Cortex of kidney (tissue), 1 donor: ENCODE measurements at places on chromosomes 7 and 10.

DNA sequence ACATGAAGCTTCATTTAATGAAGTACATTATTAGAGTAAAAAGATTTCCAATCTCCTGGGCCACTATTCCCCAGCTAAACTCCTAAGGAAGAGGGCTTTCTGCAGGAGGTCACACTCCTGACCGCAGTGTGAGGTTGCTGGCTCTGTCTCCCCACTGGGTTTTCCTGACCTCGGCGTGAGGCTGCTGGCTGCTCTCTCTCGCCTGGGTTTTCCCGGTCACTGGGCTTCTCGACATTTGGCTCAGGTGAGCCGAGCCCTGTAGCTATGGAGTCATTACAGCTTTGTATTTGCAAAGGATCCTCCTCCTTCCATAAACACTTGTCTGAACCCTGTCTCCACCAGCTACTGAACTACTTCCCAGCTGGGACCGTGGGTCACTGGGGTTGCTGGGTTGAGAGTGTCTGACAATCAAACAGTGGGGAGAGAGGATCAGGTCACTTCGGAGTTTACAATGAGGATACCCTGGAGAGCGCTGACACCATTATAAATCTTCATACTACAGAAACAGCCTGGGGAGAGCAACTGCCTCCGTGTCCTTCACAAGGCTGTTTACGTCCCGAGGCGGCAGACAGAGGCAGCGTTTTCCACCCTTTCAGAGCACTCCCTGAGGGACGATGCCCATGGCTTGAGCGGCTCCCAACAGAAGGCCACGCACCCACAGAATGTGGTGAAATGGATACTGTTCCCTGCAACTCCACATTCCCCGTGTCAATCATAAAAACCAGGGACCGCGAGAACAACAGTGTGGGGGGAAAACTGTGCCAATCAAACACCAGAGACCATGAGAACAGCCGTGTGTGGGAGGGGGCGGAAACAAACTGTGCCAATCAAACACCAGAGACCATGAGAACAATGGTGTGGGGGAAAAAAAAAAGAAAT lies 226.2 kb downstream of the ZMYND11 start:
- no peak for DNase-seq

- DNase-seq = no peak
Measured at GRCh38 chr7:24501443-24502134, 71.7 kb upstream of the PALS2 start.

GRCh38 chr7:91434836-91435235 lies 170.6 kb downstream of the FZD1 start:
- DNase-seq = no peak

- no peak for DNase-seq
Measured at GRCh38 chr10:121469797-121470606, 128.2 kb downstream of the FGFR2 start.

DNA sequence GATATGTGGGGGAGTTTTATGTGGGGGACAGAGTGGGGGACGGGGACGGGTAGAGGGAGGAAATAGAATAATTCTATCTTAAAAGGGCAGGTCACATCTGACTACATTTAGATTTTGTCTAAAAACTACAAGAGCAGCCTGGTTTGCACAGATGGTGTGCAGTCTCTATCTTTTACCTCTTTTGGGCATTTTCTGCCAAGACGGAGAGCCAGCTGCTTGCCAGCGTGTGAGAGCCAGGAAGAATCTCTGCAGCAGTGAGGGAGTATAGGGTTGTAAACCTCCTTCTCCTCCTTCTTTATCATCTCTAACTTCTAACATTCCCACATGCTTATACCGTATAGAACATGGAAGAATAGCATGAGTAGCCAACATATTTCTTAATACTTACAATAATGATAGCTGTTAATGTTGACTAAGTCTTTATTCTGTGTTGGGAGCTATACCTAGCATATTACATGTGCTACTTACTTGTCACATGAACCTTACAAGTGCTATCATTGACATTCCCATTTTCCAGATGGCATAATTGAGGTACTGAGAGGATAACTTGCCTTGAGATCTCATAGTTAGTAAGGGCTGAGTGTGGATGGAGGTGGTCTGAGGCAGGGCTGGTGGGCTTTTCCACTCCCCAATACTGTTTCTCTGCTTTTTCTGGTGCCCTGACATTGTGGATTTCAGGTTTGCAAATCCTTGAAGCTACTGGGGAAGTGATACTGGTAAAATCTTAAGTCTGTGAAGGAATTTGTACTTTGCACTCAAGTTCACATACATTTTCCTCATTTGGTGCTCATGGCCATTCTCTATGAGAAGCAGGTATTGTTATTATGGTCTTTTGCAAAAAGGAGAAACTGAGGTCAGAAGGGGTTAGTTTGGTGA lies 1.1 kb downstream of the ENTPD1 start:
- DNase-seq = no peak
